ENCODE measurements at places on chromosomes 16 and 17.

DNA sequence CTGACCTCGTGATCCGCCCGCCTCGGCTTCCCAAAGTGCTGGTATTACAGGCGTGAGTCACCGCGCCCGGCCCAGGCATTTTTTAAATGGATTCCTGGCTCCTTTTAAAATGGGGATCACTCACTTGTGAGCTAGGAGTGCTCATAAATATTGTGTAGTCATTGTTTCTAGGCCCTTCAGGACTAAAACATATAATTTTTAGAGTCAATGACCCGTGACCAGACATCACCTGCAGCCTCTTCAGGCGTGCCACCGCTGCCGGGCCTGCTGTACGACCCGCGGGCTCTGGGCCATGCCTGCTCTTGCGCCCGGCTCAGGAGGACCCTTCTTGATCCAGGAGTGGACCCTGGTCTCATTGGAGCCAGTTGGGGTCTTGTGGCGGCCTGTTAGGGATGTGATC is 30.8 kb downstream of the EFCAB5 start:
- no peak for DNase-seq

DNA sequence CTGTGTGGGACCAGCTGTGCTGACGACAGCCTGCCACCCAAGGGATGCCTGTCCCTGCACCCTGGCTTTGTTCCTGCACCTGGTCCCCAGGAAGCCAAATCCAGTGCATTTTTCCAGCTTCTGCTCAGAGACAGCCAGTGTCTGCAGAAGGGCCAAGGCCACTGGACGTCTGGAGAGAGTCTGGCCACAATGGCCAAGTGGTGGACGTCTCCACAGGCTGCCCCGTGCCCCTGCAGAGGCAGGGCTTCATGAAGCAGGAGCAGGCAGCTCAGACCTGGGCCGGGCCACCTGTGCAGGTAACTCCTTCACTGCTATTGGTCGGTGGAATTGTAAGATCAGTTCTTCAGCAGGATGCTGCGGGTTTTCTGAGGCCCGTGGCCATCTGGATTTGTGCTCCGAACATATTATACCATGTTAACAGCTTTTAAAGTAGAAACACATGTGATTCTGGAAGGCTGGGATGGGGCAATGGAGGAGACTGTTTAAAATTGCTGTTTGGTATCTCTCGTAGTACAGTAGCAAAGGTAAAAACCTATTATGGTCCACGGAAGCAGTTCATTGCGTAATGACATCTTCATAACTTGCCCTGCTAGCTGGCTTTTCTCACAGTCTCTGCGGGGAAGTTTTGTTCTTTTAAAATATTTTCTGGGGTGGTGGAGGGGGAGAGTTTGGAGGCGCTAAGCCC is 185.3 kb downstream of the CCDC182 start:
- no peak for DNase-seq

- DNase-seq, result no peak
Measured at GRCh38 chr16:56849690-56850680, 15.0 kb upstream of the SLC12A3 start.

DNA sequence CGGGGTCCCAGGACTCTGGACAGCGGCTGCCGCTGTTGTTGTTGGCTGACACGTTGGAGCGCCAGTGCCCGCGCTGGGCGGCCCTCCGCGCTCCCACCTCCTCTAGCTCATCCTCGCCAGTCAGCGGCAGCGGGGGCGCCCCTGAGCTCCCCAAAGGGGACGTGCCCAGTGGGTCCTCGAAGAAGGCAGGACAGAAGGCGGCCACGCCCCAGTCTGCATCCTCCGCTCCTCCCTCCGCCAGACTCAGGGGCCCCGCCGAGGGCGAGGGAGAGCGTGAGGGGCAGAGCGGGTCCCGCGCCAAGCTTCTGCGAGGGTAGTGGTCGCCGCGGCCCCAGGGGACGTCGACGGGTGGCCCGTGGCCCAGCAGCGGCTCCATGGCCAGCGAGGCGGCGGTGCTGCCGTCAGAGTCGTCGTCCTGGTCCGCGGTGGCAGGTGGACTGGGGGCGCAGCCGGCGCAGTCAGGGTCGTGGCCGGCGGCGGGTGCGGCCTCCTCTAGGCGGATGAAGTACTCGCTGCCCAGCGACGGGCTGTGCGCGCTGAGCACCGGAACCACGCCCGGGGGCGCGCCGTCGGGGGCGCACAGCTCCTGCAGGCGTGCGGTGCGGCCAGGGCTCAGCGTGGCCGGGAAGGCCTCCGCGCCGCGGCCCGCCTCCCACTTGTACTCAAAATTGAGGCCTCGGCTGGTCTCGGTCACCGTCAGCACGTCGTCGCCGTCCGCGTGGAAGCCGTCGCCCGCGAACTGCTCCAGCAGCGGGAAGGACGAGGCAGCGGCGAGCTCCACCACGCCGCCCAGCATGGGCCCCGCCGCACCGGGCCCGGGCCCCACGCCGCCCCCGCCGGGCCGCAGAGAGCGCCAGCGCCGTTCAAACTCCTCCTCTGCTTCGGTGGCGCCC is 43.2 kb upstream of the PVALEF start:
- DNase-seq, result no peak

DNA sequence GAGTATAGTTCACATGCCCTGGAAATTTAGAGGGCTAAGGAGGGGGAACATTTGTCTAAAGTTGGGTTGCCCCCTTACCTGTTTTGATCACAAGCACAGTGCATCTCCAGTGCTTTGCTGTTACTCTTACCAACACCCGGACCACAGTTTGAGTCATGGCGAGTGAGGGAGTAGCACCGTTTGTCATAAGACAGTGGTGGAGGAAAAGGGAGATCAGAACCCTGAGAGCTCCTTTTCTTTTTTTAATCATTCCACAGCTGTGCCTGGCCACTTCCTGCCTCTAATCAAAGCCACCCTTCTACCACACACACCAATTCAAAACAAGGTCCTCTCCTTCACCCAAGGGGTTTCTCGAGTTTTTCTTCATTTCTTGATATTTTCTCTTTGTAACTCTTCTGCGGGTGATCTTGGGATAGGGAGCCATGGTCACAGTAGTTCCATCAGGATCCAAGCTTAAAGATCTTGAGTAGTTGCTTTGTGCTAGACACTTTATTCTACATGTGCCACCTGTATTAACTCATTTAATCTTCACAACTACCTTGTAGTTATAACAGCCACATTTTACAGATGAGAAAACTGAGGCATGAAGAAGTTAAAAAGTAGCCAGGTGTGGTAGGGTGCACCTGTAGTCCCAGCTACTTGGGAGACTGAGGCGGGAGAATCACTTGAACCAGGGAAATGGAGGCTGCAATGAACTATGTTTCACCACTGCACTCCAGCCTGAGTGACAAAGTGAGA is 5.0 kb upstream of the MYL4 start:
- DNase-seq, result no peak

DNA sequence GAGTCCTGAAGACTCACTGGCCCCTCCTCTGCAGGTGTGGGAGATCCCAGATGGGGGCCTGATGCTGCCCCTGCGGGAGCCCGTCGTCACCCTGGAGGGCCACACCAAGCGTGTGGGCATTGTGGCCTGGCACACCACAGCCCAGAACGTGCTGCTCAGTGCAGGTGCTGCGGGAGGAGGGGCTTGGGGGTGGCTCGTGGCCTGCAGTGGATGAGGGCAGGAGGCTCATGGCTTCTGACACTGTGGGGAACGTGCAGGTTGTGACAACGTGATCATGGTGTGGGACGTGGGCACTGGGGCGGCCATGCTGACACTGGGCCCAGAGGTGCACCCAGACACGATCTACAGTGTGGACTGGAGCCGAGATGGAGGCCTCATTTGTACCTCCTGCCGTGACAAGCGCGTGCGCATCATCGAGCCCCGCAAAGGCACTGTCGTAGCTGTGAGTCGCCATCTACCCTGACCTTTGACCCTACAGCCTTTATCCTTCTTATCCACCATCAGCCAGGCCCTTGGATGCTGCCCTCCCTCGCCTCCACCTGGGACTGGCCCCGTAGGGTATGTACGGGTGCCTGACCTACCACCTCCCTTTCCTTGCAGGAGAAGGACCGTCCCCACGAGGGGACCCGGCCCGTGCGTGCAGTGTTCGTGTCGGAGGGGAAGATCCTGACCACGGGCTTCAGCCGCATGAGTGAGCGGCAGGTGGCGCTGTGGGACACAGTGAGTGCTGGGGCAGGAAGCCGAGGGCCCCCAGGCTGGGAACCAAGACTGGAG is 3.6 kb downstream of the CORO1A start:
- peak; percentile 61 for DNase-seq

DNA sequence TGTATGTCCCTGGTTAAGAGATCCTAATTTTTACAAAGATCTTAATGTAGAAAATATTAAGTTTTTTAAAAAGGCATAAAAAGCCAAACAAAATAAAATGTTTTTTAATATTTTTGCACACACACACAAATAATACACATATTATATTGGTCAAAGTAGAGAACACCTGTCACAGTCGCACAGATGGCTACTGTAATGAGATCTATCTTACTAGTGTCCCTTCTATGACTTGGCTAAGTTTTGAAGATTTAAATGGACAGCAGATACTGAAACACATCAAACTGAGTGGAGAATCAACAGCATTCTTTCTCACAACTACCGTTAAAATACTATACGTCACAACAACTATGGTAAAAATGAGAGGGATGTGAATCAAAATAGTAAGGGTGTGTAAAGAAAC is 83.4 kb downstream of the HELZ start:
- DNase-seq, result no peak

DNA sequence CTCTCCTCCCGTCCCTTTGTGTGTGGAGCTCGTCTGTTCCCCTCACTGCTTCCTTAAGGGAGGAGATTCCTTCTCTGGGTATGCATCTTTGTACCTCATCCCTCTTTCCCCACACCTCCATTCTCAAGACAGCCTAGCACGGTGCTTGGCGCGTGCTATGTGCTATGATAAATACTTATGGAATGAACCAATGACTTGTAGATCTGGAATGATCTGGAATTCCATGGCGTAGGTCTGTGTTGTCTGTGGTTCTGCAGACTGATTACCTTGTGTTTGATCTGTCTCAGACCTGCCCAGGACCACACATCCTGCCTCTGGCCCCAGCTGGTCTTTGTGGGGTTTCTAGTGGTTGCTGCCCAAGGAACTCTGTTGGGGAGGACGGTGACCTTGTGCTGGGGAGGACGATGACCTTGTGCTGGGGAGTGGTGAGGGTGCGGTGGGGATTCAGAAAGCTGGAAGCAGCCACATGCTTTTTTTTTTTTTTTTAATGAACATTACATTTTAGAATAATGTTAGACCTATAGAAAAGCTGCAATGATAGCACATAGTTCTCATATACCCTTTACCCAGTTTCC is 33.5 kb upstream of the ETV4 start:
- DNase-seq, result no peak

DNA sequence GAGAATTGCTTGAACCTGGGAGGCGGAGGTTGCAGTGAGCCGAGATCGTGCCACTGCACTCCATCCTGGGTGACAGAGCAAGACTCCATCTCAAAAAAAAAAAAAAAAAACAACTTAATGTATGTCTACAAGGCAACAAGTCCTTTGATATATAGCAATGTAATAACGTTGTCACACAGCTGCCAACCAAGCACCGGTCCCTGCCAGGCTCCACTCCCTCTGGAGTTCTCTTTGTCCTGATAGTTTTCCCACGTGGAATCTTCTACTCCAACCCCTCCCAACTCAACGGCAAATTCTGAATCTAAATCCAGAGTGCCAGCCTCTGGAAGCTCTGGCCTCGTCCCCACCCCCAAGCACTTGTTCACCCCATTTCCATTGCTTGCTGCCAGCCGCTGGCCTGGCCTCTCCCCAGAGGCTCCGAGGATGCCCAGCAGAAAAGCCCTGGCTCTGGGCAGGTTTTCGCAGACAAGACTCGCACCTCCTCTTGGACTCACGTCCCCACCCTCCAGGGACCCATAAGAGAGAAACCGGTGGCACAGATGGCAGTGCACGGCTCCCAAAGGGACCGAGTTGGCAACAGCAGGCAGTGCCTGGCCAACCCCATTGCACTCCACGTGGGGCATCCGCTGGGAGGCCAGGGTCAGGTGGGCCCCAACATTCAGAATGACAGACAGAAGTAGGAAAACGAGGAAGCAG is 15.9 kb upstream of the CBX2 start:
- no peak for DNase-seq

DNA sequence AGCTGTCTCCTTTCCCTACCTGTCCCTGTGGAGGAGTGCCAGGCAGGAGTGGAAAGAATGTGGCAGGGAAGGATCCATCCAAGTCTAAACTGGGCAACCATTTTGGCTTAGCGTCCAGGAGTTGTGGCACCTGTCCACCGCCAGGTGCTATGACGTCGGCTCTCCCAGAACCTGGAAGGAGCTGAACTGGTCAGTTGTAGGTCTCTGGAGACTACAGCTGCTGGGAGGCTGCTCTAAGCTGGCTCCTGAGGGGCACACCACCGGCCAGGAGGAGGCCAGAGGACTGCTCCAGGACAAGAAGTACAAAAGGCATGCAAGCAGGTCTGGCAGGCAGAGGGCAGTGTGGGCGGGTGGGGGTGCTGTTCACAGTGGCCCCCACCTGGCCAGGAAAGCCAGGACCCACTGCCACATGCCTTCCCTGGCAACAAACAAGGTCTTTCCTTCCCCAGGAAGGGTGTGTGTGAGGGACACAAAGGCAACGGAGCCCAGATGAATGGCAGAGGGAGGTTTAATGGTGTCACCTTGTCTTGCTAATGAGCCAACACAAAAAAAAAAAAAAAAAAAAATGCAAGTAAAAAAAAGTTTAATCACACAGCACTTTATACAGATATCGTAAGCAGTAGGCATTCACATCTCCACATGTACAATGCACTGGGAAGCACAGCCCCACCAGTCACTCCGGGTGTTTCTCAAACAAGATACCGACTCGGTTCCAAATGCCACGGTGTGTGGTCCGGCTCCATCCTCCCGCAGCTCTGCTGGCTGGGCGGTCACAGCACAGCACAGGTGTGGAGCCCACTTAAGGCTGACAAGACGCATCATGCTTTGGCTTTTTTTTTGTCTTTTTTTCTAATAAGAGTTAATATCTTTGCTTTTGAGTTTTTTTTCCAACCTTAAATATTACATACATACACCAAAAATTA is 4.8 kb downstream of the SPHK1 start:
- DNase-seq, result no peak

- no peak for DNase-seq
Measured at GRCh38 chr17:8632061-8632460, 1.5 kb upstream of the MYH10 start.

GRCh38 chr16:62225675-62226074 is 189.4 kb upstream of the CDH8 start:
- DNase-seq, result peak; percentile 17

Data from GM13977 (cell line).